ENCODE measurements at places on chromosomes 12 and 14.
A peak's percentile ranks its signal among the peaks of the same experiment; 100 is the strongest.

DNA sequence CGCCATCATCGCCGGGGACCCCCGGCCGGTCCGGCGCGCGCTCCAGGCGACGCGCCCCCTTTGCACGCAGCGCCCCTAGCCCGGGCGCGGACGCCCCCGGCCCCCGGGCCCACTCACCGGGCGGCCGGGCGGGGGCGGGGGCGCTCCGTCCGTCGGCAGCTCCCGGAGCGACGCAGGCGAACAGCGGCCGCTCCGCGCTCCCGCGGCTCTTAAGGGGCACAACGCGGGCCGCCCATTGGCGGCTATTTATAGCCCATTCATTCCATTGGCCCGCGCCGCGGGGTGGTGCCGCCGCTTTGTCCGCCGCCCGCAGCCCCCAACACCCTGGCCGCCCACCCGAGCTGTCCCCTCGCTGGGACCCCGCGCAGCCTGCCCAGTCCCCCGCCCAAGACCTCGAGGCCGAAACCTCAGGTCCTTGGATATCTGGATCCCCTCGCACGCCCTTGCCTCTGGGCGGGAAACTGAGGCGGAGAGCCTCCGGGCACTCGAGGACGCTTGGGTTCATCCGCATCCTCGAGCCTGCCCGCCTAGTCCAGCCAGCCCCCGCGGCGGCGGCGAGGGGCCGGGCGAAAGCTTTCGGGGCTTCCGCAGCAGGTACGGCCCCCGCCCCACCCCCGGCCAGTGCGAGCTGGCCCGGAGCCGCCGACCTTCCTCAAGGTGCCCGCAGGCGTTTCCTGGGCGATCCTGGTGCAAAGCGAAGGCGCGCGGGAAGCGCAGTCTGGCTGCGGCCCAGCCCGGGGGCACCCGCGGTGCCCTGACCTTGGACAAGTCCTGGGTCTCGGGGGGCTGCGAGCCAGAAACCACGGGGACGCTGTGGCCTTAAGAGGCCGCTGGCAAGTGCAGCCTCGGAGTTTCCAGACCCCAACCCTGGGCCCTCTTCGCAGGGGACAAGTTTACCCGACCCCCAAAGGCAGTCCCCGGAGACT lies at the start of gene CKB:
Gene CKB, minus strand, starts transcription at position 182 of the 926 bp plus-strand sequence. CDS start 337 bp downstream, outside the sequence.
- peak; percentile 83 for DNase-seq

- no peak for DNase-seq
These were observed 19.2 kb upstream of the LGALS3 start for GRCh38 chr14:55109836-55110235.

DNA sequence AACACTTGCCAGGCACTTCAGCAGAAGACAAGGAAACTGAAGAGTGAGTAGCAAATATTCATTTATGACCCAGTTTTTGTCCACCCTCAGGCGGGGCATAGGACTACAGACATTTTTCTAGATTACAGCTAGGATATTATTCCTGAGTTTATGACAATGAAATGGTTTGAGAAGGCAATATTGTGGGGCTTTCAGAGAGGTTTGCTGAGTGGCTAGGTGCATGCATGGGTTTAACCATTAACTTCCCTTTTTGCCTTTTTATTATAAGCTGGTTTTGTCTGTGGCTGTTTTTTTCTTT lies 104.0 kb upstream of the BCAT1 start:
- no peak for DNase-seq

DNA sequence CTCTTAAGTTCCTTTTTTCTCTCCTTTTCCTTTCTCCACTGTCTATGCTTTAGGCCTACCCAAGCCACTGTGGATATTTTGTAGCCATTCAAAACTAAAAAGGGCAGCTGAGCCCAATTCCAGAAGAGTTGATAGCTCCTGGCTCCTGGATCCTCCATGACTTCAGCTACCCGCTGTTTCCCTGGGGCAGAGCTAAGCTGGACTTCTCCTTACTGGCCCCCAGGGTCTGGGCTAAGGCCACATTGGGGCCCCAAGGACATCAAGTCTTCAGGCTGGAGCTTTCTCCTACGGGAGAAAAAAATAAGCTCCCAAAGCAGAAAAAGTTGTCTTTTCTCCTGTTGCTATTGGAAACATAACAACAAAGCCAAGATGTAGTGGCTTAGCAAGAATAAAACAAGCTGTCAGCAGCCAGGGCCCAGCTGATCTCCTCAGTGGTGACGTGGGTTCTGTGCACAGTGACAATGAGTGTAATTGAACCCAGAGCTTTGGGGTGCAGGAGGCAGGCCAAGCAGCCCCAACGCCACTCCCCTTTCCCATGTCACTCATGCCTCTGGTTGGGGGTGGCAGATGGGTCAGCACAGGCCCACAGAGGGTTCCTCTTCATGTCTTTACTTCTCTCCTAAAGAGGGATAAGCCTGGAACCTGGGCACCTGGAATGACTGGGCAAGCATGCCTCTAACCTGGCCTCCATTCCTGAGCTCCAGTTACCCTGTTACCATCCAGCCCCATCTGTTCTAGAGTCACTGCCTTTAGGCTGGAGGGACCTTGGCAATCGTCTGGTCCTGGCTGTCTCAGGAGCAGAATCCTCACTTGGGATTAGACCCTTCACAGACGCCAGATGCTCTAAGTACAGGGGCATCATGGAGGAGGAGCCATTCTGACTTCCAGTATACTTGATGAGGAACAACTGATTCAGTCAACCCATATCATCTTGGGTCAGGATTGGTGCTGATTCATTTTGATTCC lies 171.2 kb downstream of the ZFP36L1 start:
- no peak for DNase-seq

- no peak for DNase-seq
These were observed 65.6 kb downstream of the NUAK1 start for GRCh38 chr12:106073179-106073578.

- DNase-seq, result no peak
These were observed 133.6 kb upstream of the SSTR1 start for GRCh38 chr14:38074081-38074480.

DNA sequence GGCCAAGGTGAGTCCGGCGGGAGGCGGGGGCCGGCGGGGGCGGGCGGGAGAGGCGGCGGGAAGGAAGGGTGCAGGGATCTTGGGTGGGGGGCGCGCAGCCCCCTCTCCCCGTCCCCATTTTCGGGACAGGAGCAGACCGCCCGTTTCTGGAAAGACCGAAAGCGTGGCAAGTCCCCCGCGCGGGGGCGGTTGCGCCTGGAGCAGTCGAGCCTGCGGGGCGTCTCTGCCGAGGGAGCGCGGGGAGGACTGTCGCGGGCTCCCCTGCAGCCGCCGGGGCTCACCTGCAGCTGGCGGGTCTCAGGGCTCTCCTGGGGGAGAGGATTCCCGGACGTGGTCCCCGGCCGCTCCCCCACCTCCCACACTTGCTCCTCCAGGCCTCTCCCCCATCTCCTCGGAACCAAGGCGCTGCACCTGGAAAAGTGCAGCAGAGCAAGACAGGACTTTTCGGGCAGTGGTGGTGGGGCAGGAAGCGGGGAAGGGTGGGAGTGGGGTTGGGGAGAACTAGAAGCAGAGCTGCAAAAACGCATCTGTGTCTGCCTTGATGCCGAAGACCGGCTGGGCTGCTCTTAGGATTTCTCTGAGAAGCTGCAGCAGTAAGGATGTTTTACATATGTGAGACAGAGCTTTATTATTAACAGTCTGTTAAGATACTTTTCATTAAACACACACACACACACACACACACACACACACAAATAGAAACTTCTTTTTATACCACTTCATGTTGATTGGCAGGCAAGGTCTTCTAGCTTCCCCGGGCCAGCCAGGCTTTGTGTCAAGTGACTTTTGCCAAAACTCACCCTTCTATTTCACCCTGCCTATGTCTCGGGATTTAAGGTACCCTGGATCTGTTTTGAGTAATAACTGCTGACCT lies 677 bp downstream of the C12orf75 start:
- peak; percentile 50 for DNase-seq

DNA sequence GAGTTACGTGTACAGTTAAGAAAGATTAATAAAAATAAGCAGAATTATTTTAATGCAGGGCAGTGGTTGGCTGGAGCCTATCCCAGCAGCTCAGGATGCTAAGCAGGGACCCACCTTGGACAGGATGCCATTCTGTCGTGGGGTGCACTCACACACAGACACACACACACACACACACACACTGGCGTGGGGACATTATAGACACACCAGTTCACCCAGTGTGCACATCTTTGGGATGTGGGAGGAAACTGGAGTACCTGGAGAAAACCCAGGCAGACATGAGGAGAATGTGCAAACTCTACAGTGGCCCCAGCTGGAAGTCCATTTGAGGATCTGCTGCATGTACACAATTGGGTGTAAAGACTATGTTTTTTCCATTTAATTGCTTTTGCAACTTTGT lies 12.8 kb upstream of the IFI27L2 start:
- DNase-seq, result no peak

DNA sequence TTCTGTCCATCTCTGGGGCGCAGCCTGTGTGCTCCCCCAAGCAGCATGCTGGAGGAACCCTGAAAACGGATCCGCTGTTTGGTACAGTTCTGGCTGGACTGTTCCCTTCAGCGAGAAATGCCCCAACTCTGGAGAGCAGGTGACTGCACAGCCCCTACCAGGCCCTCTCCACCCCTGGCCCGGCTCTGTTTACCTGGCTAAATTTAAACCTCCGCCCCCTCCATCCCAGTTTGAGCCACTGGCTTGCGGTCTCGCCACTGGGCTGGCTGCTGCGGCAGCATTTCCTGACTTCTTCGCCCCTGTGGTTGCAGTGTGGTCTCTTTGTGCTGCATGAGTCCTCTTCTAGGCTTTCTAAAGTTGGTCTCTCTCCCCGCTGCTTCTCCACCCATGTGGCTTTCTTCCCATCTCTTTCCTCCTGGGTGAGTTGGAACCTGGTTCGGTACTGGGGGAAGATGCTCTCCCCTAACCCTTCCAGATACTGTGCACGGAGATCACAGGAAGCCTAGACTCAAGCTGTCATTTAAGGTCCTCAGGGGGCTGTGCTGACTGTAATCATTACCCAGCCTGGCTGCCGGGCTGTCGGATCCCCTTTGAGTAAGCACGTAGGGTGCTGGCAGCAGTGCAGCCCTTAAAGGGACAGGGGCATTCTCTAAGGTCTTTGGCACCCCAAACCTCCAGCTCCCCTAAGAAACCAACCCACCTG lies 60.6 kb downstream of the FBXL14 start:
- DNase-seq, result no peak

DNA sequence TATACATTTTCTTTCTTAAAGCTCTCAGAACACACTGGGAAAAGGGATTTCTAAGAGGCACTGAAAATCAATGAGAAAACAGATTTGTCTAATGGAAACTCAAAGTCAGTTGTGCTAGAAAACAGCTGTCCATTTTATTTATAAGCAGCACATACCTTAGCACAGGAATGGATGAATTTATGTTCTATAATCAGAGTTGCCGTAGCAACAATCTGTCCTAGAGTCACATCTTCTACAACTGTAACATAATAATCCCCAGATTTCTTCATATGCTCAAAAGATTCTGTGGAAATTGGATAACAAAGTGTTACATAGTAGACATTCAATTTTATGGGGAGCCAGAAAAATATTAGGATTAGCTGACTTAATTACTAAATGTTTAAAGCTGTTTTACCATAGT lies 9.8 kb downstream of the GNPNAT1 start:
- no peak for DNase-seq

GRCh38 chr14:93538413-93538812 lies 107.7 kb downstream of the UNC79 start:
- DNase-seq, result no peak

All from DMS79 treated with DMSO at 0.1 percent for 48 hours (cell line).